Stimulated activated CD8-positive, alpha-beta memory T cell treated with anti-CD3 and anti-CD28 coated beads, Interleukin-15, amount 100 ng/mL, for 4 hours (primary cell): ENCODE measurements at places on chromosomes 7 and 10.

GRCh38 chr7:155311826-155312537 lies 14.3 kb downstream of the INSIG1 start:
- no peak for DNase-seq

DNA sequence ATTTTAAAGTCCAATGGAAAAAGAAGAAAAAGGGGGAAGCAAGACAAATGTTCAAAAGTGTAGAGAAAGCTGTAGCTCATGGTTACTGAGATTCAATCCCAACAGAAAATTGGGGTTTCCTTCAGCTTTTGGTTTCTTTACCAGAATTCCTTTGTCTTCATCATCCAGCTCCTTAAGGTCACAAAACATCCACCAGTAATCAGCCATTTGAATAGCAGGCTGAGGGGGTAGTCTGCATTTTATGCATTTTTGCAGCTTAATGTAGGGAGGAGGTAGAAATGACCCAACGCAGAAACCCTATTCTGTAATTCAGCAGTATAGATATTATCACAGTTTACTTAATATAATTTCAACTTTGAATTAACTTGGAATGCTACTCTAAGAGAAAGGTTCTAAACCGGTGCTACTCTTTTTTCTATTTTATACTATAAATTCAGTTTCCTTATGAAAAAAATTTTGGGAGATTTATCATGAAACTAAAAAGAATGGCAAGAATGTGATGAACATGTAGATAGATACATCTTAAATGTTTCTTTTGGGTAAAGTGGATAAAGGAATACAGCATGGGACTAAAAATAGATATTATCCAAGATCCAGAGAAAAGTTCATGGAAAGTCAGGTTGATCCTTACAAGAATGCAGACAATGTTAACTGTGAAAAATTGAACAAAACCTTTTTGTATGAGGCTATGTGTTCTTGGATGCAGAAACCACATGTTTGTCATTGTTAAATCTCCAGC lies 596.9 kb downstream of the PHTF2 start:
- no peak for DNase-seq

- no peak for DNase-seq
Observed at GRCh38 chr10:29669149-29669548, 34.4 kb upstream of the SVIL start.

- DNase-seq: no peak
Observed at GRCh38 chr7:23598296-23598695, 1.1 kb downstream of the CCDC126 start.

GRCh38 chr7:17097668-17098297 lies 200.7 kb upstream of the AHR start:
- DNase-seq: no peak

DNA sequence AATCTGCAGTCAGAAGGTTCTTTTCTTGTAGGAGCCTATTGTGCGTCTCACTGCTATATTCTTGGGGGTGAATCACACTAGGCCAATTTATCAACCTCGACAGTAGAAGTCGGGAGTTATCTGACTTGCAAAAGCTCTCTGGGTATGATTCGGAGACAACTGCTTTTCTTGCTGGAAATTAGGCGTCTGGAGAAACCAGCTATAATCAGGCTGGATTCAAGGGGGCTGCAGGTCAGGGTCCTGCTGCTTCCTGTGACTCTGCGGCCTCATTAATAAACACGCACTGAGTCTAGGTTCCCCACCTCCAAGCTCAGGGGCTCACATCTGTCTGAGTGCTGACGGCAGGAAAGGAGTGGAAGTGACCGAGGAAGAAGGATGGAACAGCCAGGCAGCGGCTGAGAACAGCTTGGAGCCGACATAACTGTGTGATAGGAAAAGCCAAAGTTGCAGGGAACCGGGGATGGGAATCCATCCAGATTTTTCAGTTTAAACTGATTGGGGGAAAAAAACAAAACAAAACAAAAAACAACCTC lies 184.6 kb downstream of the FANK1 start:
- DNase-seq: no peak

DNA sequence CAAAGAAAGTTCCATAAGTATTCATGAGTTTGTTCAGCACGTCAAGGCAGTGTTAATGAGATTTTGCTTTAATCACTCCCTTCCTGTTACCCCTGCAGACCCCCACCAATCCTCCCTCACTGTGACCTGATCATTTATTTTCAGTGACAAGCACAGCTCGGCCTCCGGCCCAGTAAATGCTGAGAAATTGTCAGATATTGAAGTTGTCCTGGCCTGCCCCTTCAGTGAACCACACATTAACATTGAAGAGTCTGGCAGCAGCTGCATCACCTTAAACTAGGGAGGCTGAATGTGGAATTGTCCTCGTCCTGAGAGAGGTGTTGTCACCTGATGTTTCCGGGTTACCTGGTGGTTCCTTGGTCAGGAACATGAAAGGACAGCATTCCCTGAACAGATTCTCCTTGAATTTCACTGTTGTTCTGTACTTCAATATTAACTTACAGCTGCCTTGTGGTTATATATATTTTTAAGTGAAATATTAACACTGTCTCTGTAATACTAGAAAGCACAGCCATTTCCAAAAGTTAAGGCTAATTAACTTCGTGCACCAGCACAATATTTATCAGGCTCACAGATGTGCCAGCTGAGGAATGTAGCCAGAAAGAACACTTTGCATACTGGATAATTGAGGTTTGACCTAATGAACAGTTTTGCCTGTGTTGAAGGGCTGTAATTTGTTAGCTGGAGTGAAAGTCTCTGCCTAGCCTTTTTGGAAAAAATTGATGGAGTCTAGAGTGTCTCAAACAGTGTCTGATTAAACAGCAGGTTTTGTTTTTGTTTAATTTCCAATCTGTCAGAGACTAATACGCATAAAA lies 265.3 kb downstream of the HDAC9 start:
- no peak for DNase-seq

DNA sequence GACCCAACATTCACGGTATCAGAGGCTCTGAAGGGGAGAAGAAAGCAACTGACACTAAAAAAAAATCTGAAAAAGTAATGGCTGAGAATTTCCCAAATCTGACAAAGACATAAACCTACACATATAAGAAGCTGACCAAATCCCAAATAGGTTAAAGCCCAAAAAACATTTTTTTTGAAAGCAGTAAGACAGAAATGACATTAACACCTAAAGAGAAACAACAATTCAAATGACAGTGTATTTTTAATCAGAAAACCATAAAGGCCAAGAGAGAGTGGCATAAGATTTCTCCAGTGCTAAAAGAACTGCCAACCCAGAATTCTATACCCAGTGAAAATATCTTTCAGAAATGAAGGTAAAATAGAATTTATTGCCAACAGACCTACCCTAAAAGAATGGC lies 35.5 kb downstream of the RUFY2 start:
- DNase-seq: no peak

GRCh38 chr10:79221110-79222051 lies 125.9 kb upstream of the PPIF start:
- no peak for DNase-seq

- no peak for DNase-seq
Observed at GRCh38 chr7:749140-749551, 22.1 kb upstream of the PRKAR1B start.

GRCh38 chr7:121605317-121605680 lies 209.2 kb upstream of the FAM3C start:
- DNase-seq: no peak

DNA sequence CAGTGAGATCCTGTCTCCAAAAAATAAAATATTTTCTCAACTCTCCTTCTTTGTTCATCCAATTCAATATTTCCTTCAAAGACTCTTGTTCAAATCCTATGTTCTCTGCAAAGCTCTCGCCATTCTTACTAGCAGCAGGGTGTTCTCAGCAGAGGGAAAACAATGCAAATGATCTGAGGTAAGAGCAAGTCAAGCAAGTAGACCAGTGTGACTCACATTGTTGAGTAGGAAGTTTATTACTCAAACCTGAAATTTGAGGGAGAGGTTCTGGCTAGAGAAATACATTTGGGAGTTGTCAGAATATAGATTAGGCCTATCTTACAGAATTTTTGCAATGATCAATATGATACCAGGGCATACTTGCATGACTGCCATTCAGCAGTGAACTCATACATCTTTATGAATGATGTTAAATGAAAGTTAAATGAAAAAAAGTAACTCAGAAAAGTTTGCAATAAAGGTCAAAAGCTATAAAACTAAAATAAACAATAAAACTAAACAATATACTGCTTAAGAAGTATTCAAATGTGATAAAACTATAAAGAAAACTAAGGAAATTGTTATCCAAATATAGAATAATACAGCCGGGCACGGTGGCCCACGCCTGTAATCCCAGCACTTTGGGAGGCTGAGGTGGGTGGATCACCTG lies 5.8 kb downstream of the IDE start:
- DNase-seq: no peak

GRCh38 chr10:45513551-45513950 lies 139.5 kb downstream of the ALOX5 start:
- DNase-seq: no peak

DNA sequence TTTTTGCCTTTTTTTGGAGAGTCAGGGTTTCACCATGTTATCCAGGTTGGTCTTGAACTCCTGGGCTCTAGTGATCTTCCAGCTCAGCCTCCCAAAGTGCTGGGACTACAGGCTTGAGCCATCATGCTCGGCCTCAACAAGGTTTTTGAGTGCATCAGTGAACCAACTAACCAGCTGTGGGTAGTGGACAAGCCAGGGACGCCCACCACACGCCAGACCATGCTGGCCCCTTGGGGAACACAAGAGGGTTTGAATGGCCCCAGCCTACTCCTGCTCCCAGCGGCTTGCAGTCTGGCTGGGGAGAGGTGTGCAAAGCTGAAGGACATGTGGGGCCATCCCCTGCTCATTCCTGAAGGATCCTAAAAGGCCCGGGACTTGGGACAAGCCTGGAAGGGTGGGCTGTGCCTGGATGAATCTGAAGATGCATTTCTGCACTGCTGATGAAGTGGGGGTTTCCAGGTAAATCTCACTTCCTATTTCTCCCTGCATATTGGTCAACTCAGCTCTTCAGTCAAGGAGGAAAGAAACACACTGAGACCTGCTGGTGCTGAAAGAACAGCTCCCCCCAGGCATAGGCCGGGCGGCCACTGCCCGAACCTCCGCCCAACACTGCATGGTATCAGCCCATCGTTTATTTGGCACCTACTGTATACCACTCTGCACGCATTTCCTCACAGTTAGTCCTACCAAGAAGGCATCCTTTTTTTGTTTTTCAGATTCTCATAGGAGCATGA lies 6.9 kb downstream of the MMD2 start:
- DNase-seq: no peak

GRCh38 chr7:7972922-7973594 lies 4.5 kb downstream of the GLCCI1 start:
- DNase-seq: no peak

- no peak for DNase-seq
Observed at GRCh38 chr10:79270466-79271246, 76.6 kb upstream of the PPIF start.

DNA sequence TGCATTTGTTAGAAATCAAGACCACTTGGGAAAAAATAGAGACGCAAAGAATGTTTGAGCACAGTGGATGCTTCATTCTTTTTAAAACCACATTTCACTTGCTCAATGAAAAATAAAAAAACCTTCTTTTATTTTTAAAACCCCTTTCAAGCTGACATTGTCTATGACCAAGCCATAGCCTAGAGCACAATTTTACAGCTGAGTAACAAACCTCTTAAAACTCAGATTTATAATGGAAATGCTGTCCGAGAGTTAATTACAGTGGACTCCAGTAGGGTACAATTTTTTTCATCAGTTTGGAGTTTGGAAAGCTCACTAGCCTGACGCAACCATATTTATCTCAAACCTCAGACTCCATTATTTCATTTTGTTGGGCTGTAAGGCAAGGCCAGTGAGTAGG lies 116.3 kb downstream of the RNLS start:
- no peak for DNase-seq

DNA sequence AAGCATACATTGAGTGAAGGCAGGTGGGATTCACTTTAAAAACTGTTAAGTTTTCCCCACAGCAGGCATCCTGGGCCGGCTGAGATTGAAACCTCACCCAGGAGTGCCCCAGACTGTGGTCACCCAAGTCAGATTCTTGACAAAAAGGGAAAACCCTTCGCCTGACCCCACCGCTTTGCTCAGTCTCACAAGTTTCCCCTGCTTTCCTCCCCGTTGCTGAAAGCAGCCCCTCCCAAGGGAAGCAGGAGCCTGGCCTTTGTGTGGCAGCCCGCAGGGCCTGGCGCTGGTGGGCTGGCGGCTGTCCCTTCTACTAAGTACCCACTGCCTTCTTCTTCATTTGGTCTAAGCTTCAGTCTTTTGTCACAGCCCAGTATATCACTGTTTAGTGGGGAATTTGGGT lies 16.0 kb downstream of the RNF32 start:
- DNase-seq: no peak

- no peak for DNase-seq
Observed at GRCh38 chr10:126012485-126012884, 116.1 kb downstream of the FANK1 start.

DNA sequence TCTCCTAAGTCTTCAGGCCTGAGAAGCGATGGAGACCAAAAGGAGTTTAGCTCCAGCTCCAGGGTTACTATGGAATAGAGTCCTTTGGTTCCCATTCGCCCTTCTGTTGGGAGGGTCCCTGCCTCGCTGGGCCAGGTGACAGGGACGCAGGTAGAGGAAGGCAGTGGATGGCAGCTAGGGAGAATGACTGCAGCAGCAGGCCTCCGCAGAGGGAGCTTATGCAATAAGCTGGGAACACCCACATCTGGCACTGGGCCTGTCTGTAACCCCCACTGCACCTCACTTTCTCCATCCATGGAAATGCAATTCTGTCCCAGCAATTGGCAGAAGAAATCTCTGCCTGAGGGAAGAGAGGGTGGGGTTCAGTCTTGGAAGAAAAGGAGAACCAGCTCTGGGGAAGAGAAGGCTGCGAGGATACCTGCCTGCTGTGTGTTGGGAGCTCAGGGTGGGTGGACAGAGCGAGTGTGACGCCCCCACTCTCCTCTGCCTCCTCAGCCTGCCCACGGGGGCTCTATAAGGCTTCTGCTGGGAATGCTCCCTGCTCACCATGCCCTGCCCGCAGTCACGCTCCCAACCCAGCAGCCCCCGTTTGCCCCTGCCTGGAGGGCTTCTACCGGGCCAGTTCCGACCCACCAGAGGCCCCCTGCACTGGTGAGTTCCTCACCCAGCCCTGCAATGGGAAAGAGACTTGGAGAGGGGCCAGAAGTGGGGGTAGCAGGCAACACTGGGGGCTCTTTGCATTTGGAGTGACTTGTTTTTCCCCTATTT lies 10.3 kb downstream of the EPHB6 start:
- DNase-seq: no peak

DNA sequence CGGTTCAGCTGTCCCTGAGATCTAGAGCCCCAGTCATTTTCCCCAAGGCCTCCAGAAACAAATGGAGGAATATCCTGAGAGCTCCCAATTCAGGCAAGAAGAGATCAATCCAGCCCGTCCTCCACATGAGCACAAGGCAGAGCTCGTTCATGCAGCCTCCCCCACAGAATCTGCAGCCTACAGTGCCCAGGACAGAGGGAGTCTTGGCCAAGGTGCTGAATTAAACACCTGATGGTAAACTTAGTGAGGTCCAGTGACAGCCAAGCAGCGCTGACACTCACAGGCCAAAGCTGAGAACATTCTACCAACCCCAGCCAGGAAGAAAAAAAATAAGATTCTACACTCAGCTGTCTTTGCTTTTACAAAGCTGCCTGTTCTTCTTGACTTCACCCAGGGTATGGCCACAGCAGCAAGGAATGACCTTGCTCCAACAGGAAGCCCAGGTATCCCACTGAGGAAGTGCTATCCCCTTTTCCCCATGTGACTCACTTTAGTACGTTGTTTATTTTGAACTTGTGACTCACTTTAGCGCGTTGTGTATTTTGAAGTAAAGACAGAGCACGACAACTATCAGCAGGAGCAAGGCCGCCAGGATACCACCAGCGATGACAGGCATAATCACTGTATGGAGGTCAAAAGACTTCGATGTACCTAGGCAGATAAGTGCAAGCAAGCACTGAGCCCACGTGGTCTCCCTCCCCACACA lies 4.4 kb upstream of the CUZD1 start:
- no peak for DNase-seq
